ENCODE measurements at places on chromosomes 2 and 18.

GRCh38 chr2:96108541-96109360 lies 7.6 kb downstream of the ADRA2B start:
- no peak for DNase-seq

GRCh38 chr2:188767176-188767575 lies 207.0 kb upstream of the COL3A1 start:
- no peak for DNase-seq

DNA sequence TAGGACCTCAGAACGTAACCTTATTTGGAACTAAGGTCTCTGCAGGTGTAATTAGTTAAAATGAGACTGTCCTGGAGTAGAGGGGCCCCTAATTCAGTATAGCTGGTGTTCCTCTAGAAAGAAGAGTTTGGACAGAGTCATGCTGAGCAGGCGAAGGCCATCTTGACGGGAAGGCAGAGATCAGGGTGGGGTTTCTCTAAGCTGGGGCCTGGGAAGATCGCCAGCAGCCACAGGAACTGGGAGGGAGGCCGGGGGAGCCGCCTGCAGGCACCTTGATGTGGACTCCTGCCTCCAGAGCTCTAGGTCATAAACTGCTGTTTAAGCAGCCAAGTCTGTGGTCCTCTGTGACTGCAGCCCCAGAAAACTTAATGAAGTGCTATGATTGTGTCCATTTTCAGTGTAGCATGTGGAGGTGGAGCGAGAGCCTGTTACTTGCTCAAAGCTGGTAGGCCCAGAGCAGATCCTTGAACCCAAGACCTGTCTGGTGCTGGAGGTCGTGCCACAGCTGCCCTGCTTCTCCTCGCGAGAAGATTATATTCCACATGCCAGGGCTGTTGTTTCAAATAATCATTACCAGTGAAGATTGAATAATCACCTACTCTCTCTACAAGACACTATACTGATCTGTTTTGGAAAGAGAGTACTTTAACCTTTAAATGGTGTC lies 105.7 kb downstream of the TPO start:
- DNase-seq = no peak

GRCh38 chr2:47300609-47301276 lies 102.2 kb upstream of the MSH2 start:
- DNase-seq = no peak

GRCh38 chr18:23532848-23533247 lies 29.5 kb downstream of the RMC1 start:
- DNase-seq = no peak

DNA sequence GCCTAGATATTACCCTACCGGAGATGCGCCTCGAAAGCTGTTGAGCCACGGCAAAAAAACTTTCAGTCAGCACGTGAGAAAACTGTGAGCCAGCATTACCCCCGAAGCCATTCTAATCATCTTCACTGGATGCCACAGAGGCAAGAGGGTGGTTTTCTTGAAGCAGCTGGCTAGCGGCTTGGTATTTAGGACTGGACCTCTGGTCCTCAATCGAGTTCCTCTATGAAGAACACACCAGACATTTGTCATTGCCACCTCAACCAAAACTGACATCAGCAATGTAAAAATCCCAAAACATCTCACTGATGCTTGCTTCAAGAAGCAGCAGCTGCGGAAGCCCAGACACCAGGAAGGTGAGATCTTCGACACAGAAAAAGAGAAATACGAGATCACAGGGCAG lies 52.8 kb upstream of the SLC66A3 start:
- no peak for DNase-seq

- DNase-seq = no peak
These were observed 118.4 kb downstream of the BMPR2 start for GRCh38 chr2:202494300-202495229.

DNA sequence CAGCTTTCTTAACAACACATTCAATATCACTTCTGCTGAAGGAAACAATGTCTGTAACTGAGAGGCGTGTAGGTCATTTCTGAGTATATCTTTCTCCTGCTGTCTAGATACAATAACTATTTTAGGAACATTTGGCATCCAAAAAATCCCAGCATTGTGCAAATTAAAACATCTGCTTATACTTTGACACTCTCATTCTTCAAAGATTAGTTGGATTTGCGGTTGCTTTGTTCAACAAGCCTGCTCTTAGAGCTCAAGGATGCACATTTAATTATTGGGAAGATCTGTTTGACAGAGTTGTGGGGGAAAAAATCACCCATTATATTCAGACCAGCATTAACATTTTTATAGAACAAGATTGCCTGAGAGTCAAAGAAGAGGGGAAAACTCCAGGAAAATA lies 449.5 kb upstream of the HNRNPA3 start:
- DNase-seq = no peak

Data from activated CD8-positive, alpha-beta memory T cell treated with anti-CD3 and anti-CD28 coated beads for 1 hour (primary cell).